ENCODE measurements at places on chromosomes 2 and 18.

DNA sequence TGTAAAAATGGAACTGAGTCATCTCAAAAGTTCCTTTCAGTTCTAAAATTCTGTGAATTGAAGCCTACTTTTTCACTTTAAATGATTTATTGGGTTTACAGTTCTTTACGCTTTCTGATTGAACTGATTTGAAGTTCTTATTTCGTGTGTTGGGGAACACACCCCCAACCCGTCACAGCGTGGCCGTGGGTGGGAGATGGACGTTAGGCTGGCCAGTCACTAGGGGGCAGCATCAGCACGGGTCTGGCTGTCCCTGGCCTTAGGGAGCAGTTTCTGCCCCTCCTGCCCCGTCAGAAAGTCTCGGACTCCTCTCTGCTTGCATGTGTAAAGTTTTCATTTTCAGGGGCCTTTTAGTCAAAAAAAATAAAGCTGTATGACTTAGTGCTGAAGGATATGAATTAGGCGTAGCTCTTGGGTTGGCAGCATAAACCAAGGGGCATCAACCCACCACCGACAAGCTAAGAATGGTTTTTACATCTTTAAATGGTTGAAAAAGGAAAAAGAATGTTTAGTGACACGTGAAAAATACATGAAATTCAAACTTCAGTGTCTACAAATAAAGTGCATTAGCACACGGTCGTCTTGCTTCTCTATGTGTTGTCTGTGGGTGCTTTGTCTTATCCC, 63.4 kb downstream of the ZCCHC2 start:
- DNase-seq: peak; percentile 66

- no peak for DNase-seq
Observed at GRCh38 chr2:70088598-70089219, 1.4 kb downstream of the PCBP1 start.

GRCh38 chr2:185219981-185220380, 518.6 kb upstream of the FSIP2 start:
- no peak for DNase-seq

- no peak for DNase-seq
Observed at GRCh38 chr18:52237551-52237950, 102.4 kb upstream of the DCC start.

GRCh38 chr2:98809878-98810587, 79.1 kb upstream of the MGAT4A start:
- DNase-seq: no peak

GRCh38 chr18:959854-960253, 55.2 kb downstream of the ADCYAP1 start:
- no peak for DNase-seq

- no peak for DNase-seq
Observed at GRCh38 chr2:178756343-178756742, 50.9 kb downstream of the TTN start.

- DNase-seq: no peak
Observed at GRCh38 chr2:219638948-219639755, 11.7 kb downstream of the SLC4A3 start.

DNA sequence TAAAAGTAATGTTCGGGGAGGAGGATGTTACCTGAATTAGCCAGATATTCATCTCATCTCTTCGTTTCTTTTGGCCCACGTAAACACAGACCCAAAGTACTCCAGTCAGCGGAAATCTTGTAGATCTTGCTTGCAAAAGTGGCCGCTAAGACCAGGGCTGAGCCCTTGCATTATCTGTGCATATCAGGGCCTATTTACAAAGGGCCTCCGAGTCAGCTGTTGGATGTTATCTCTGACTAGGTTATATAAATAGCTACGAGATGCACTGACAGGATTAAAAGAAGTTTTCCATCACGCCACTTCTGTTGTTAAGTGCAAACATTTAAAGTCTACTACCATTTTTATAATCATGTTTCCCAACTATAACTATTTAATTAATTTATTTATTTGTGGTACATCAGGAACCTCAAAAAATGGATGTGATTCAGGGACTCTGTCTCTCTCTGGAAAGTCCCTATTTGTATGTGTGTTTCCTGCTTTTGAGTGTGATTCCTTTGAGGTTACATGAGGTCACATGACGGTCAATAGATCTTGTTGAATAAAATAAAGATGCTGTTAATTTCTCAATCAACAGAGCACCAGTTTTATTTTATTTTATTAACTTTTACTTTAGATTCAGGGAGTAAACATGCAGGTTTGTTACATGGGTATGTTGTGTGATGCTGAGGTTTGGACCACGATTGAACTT, 46.8 kb upstream of the MBOAT2 start:
- no peak for DNase-seq

DNA sequence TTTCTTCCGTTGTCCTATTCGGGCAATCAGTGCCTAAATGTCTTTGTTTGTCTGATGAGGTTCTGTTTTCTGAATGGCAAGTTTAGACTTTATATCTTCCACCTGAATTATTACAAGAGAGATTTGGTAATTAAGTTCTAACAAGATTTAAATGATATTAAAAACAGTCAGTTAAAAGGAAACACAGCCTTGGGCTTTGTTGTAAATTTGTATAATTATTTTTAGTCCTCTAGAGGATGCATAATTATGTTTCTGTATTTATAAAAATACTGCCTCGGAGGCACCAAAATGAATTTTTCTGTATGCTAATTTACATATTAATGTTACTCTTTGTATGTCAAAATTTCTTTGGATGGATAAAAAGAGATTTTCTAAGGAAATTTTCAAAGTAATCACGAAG, 136.7 kb downstream of the CDCA7 start:
- no peak for DNase-seq

- DNase-seq: no peak
Observed at GRCh38 chr2:122905431-122905830, 1119.7 kb upstream of the CNTNAP5 start.

GRCh38 chr2:109266998-109267854, 138.2 kb downstream of the SH3RF3 start:
- DNase-seq: no peak

GRCh38 chr2:104826016-104826415, 27.9 kb upstream of the POU3F3 start:
- DNase-seq: no peak

GRCh38 chr2:233676046-233676445, 4.3 kb downstream of the UGT1A9 start:
- no peak for DNase-seq

- peak; percentile 11 for DNase-seq
Observed at GRCh38 chr2:28683100-28683706, 68.4 kb upstream of the PPP1CB start.

DNA sequence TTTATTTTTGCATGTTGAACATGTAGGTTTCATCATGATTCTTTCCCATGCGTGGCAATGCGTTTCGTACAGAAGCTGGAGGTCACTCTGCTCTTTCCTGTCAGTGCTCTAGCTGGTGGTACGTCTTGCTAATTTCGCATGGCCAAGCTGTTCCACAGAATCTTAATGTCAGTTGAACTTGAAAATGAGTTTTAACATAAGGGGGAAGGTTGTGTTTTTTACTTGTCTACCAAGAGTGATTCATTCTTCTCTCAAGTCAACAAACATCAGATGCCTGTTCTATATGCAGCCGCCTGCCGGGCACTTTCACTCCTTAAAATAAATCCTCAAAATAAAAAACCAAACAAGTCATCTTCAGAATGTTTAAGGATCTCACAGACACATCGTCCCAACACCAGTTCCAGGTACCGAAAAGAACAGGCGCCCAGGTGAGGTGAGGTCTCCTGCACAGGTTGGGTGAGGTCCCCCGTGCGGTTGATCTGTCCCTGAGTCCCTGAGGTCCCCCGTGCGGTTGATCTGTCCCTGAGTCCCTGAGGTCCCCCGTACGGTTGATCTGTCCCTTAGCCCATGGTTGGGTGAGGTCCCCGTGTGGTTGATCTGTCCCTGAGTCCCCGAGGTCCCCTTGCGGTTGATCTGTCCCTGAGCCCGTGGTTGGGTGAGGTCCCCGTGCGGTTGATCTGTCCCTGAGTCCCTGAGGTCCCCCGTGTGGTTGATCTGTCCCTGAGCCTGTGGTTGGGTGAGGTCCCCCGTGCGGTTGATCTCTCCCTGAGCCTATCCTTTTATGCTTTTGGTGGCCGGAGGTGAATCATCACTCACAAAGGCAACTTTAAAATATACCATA, 57.0 kb upstream of the KCNG2 start:
- DNase-seq: no peak

GRCh38 chr2:127475788-127476187, 50.5 kb downstream of the IWS1 start:
- DNase-seq: no peak

DNA sequence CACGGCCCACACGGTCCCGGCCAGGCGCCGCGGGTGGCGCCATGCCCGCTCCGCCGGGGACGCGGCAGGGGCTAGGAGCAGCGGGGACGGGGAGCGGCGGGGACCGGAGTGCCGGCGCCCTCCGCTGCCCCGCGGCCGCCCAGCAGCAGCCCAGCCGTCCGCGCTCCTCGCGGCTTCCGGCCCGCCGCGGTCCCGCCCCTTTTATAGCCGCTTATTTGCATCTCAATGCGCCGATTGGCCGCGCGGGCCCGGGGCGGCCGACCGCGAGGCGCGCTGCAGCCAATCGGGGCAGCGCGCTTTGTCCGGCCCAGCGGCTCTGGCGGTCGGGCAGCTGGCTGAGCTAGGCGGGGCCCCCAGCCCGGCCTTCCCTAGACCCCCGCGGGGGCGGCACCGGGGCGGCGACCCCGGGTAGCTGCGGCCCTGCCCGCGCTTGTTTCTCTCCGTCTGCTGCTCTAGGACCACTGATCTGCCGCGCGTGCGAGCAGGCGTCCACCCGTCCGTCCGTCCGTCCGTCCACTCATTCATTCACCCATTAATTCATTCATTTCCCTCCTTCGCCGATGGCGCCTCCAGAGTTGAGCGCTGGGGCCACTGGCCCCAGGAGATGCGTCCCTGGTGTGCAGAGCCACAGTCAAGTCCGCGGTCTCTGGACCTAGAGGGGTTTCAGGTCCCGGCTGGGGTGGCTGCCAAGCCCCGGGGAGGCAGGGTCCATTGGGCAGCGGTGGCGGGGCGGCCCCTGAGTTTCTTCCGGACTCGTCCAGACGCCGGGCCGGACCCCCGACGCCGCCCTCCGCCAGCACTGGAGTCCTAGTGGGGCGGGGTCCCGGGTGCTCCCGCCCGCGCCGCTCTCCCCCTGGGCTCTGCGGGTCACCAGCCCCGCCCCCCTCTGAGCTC, at the start of gene HES6:
HES6 (minus strand) TSS at position 176 of the 894 bp plus-strand sequence; CDS start at position 43, 133 bp downstream.
- peak; percentile 79 for DNase-seq

DNA sequence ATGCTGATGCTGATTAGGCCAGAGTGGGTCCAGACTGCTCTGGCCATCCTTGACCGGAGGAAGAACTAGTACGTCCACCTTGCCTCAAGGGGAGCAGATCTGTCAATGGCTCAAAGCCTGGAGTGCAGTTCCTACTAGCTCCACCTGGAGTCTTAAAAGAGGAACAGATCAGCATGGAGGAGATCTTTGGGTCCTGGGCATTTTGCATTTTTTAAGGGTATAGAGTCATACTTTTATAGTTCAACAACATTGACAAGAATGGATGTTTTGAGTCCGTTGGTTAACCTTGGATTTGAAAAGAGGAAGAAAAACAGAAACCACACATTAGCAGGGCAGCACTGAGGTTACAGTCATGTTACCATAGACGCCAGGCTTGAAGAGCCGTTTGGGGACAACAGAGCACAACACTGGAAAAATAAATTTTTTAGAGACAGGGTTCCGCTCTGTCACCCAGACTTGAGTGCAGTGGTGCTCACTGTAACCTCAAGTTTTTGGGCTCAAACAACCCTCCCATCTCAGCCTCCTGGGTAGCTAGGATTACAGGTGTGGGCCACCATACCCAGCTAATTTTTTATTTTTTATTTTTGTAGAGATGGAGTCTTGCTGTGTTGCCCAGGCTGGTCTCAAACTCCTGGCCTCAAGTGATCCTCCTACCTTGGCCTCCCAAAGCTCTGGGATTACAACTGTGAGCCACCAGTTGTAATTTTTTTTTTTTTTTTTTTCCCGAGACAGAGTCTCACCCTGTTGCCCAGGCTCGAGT, 78.5 kb downstream of the PRKCE start:
- no peak for DNase-seq

- no peak for DNase-seq
Observed at GRCh38 chr2:122988395-122989221, 1036.5 kb upstream of the CNTNAP5 start.

- no peak for DNase-seq
Observed at GRCh38 chr2:65710779-65711295, 278.4 kb upstream of the SPRED2 start.

Data from CD8-positive, alpha-beta T cell (primary cell).